ENCODE measurements at places on chromosomes 12 and 14.

DNA sequence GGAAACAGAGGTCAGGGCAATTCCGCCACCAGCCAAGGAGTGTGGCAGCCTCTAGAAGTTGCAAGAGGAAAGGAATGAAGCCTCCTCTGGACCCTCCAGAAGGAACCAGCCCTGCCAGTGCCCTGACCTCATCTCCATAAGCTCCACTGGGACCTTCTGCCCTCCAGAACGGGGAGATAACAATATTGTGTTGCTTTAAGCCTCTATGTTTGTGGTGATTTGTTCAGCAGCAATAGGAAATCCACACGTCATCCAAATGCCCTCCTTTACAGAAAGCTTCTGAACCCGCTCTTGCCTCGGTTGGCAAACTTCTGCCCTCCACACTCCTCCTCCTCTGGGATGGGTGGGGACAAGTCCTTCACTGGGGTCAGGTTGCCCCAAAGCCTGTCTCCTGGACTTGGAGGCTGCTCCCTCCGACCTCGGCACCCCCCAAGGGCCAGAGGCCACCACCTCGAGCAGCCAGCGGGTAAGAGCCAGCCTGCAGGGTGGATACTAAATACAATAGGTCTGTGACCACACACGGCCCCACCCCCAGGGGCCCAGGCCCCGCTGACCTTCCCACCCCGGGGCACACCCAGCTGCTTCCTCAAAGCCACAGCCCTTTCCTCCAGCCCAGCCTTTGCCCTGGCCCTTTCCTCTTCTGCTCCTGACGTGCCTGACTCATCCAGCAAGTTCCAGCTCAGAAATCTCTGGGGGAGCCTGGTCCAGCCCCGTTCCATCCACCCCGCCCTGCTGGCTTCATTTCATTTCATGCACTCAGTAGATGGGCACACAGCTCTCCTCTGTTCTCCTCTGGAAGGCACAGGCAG, 58.7 kb upstream of the NCOR2 start:
- no peak for DNase-seq

DNA sequence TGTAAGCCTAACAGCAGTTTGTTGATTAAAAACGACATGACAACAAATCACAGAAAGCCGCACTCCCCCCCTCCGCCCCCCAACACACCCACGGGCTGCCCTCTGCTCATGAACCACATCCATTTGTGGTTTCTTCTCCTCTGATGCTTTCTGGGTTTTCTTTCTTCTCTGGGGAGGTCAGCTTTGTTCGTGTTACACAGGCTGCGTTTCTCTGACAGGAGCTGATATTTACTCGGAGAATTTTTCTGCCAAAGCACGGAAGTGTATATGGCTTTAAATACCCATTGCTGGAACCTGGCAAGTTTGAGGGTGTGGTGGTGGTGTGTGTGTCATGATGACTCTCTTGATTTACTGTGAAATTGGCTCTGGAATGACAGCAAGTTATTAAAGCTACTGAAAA, 883.7 kb upstream of the TMEM132C start:
- DNase-seq = no peak

DNA sequence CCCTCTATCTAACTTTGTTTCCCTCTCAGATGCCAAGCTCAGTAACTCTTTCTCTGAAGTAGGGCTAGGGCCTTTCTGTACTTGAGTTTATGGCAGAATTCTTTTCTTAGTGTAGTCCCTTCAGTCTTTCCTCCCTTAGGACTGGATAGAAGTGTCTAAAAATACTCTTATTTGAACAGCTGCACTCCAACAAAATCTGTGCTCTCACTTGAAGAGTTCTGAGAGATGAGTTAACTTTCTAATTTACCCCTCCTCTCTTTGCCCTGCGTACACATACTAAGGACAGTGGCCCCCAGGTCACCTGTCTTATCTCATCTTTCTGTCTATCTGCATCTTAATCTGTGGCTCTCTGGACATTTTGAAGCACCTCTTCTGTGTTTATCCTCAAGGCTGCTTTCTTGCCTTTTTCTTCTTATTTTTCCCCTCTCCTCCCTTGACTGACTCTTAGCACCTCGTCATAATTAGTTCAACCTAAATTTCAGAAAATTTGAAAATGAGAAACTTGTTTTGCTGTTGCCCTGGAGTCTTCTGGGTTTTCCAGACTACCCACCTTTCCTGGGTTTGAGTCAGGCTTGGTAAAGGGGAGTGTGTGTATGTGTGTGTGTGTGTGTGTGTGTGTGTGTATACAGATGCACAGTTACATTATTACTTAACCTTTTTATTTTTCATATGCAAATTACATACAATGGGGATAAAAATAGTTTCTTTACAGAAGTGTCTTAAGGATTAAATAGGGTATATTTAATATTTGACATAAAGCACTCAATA, 23.9 kb downstream of the NCKAP1L start:
- DNase-seq = peak; percentile 23

DNA sequence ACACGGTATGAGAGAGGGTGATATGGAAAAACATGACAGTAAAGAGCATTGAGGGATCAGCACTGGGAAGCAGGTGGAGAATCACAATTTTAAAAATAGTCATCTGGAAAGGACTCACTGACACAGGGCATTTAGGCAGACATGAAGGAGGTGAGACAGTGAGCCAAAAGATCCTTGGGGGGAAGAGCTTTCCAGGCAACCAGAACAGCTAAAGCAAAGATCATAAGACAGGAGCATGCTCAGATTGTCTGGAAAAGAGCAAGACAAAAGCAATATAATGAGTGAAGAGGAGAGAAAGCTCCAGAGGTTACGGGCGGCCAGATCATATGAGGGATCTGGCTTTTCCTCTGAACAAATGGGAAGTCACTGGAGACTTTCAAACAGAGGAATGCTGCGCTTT, 63.9 kb downstream of the DENND5B start:
- no peak for DNase-seq

DNA sequence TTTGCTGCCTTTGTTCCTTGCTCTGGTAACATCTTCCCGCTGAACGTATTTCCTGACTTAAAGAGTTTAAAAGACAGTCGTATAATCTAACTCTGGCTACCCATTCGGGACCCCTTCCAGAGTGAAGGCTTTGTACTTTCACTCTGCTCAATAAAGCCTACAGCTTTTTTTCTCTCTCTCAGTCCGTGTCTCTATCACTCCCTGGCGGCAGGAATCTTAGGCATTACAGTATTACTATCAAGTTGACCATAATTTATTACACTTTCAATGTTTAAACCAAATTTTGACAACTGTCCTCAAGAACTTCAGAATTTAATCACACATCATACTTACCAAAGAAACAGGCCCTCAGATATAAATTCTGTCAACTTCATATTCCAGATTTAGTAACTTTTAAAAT, 967.9 kb downstream of the FSCB start:
- DNase-seq = no peak

- DNase-seq = no peak
These were observed 261.2 kb downstream of the DPF3 start for GRCh38 chr14:72632727-72633126.

DNA sequence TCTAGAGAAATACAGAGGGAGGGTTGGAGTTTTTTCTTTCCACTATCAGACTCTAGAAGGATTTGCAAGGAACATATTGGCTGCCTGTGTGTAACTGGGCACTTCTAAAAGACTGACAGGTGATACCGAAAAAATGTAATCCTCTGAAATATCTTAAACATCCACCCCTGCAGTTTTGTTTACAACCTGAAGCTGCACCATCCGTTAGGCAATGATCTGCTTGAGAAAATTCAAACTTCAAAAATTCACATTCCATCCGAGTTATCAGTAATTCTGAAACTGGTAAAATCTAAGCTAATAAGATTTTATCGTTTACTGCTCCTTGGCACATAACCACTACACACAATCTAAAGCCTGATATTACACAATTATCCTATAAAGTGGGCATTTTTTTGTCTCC, 528.6 kb downstream of the FUT8 start:
- DNase-seq = no peak

- peak; percentile 85 for DNase-seq
These were observed at the start of gene TMEM229B for GRCh38 chr14:67487937-67488893. TSS of gene TMEM229B (minus strand) at chr14:67488721. CDS start at chr14:67473923, 14,798 bp downstream.

- DNase-seq = no peak
These were observed 57.1 kb downstream of the CCDC60 start for GRCh38 chr12:119391673-119392072.

DNA sequence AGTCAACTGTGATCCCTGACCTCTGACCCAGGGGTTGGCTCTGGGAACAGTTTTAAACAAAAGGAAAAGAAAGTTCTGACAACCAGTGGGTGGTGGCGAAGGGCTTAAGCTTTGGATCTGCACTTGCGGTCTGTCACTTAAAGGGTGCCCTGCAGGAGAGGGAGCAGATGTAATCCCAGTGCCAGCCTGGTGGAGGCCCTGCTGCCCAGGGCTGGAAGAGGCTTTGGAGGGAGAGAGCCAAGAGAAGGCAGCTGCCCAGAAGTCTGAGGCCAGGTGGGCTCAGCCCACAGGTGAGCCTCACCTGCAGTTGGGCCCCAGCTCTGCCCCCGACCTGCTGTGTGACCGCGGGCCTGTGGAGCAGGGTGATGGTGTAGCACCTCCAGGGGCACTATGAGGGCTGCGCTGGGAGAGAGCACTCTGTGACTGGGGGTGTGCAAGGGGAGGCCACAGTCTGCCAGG, 19.1 kb downstream of the SH2B3 start:
- DNase-seq = no peak

DNA sequence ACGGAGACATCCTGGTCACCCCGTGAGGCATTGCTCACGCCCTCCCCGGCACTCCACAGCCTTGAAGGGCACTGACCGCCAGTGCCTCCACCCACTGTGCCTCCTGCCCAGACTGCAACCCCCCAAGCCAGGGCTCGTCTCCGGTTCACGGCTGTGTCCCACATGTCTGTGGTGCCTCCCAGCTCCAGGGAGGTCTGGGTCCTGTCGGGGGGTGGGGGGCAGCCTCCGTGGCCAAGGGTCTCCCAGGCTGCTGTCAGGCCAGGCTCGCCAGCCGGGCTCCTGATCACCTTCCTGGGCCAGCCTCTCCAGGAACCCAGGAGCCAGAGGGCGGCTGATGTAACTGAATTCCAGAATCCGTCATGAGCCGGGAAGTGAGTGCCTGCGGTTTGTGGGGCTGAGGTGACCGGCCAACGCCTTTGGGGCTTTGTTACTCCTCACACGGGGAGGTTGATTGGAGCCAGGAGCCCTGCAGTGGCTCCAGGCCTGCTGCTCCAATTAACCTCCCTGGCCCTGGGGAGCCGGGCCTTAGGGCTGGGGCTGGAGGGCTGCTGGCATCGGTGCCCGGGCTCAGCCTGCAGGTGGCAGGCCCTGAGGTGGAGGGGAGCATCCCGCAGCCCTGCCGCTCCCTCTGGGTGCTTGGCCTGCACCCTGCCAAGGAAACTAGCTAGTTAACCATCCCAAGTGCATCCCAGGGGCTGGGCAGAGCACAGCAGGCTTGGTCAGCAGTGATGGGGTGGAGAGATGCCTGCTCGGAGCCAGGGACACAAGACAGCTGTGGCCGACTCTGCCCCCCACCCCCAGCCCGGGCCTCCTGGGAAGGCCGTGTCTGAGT, 36.4 kb upstream of the FBRSL1 start:
- DNase-seq = no peak

DNA sequence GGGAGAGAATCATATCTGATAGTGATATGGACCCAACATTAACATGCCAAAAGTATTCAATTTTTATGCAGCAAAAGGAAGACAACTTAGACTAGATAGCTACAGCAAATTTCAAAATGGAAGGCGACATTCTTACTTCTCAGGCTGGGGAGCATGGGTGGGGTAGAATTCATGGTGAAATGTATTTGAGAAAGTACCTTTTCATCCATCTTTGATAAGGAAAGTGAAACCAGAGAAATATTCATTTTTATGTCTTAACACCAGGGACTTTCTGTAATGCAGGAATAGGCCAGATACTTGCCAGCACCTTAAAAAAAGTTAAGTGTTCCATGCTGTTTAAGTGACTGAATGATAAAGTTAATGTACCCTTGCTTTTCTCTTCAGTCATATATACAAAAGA, 13.4 kb downstream of the BTG1 start:
- no peak for DNase-seq

- no peak for DNase-seq
These were observed 769.4 kb downstream of the MED13L start for GRCh38 chr12:115507951-115508722.

DNA sequence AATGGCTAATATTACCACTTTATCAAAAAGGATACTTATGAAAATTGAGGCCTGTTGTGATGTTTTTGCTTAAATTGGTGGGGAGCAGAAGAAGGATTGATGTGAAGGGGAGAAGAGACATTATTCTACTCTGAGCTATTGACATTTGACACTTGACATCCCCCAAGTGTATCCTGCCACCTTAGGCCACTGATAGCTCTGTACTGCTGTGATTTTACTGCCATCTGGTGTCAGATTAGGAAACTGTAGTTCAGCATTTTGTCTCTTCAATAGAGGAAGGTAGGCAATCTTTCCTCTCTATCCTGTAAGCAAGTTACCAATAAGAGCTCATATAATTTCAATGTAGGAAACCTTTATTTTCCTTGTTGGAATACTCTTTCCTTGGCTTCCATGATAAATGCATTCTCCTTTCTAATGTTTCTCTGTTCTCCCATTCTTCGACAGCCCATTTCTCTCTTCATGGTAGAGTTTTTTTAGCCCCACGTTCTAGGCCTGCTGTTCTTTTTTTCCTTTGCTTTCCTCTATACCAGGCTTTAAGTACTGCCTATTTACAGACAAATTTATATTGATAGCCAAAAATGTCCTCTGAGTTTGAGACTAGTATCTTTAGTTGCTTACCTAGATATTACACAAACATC, 46.3 kb downstream of the PPHLN1 start:
- no peak for DNase-seq

DNA sequence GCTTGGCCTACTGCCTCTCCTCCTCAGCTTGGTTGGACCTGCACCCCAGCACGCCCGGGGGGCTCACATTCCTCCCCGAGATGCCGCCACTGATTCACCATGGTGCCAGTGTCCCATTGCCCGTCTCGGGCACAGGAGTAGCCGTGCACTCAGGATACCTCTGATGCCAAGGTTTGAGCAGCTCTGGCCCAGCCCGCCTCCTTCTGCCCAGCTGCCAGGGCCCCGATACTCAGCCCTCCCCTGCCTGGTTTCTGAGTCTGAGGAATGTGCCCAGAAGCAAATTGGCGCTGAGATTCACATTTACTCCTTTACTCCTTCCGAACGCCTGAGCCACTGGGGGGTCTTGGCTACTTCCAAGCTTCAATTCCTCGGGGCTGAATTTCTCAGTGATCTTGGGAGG, 63.5 kb downstream of the NINJ2 start:
- no peak for DNase-seq

DNA sequence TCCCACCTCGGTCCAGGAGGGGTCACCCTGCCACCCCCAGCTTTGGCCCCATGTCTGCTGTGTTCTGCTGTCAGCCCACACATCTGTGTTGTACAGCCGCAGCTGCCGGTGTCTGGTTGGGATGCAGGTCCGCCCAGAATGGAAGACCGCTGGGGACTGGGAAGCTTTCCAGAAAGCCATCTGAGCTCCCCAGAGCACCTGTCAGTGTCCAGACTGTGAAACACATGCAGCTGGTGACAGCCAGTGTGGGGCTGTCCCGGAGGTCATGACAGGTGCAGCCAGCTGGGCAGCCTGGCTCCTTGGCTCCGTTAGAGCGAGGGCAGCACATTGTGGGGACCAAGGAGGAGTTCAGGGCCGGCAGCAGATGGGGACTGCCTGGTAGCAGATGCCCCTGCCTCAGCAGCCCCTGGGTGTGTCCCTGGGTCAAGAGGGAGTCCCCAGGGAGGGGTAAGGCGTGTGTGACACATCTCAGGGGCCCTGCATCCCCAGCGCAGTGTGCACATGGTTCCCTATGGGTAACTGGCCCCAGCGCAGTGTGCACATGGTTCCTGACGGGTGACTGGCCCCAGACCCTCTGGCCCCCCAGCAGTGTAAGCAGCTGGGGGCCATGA, 16.4 kb downstream of the CEP170B start:
- DNase-seq = no peak
